ENCODE measurements at places on chromosomes 2 and 18.

DNA sequence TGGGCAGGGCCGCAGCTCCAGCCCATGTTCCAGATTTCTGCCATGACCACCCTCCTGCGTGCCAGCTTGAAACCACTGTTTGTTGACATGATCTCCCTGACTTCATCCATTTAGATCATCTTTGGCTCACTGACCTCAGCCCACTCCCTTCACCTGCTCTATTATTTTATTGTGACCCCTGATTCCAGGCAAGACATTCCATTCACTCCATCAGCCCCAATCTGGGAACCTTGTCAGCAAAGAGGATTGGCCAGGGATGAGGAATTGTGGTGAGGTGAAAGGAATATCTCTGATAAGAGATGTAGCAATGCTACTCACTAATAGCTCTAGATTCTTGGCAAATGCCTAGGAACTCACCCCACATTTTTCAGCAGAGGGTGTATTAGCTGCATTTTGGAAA is 174.2 kb downstream of the TMEM247 start:
- no peak for DNase-seq

- no peak for DNase-seq
Observed at GRCh38 chr2:191109888-191110287, 40.9 kb downstream of the STAT4 start.

DNA sequence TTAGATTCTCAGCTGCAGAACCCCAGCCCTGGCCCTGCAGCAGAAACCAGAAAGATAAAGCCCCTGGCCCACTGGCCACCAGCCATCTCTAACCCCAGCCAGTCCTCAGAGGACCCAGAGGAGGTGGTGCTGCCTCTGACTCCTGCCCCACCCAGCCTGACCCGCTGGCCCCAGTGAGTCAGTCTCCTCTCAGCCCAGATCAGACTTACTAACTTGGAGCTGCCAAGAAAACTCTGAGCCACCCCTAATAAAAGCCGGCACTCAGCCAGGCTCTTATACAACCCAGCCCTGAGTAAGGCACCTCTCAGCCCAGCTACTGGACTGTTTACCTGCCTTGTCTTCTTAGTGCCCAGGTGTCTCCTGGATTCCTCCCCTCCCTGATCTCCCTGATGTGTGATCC is 2.0 kb downstream of the SLC14A2 start:
- DNase-seq: no peak

DNA sequence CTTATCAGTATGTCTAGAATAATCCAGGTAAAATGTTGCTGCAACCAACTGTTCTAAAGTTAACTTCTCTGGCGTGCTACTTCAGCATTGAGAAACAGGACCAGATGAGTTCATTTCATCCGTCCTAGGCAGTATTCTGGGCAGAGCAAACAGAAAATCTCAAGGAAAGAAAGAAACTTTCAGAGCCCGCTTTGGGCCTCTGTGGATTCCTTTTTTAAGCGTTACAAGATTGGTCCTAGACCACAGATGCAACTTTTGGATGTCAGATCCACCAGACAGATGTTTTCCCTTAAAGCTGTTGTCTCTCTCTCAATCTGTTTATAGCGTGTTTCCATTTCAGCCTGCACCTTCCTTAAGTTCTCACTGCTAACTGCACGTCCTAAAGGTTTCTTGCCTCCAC is 75.0 kb downstream of the BCL2 start:
- DNase-seq: no peak

DNA sequence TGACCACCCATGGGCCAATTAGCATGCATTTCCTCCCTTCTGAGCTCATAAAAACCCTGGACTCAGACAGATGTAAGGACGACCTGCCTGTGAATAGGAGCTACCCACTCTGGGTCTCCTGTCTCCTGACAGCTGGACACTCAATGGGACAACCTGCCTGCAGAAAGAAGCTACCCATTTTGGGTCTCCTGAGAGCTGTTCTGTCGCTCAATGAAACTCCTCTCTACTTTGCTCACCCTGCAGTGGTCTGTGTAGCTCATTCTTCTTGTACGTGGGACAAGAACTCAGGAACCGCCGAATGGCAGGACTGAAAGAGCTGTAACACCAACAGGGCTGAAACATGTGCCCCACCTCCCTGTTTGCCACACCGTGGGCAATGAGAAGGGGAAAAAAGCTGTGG is 60.3 kb upstream of the DYNC1I2 start:
- DNase-seq: no peak

- no peak for DNase-seq
Observed at GRCh38 chr2:180077295-180077906, 70.3 kb upstream of the CWC22 start.

GRCh38 chr2:196239622-196240587 is 68.5 kb upstream of the STK17B start:
- DNase-seq: peak; percentile 64

GRCh38 chr2:1745171-1746023 is 1.1 kb upstream of the PXDN start:
- DNase-seq: no peak

DNA sequence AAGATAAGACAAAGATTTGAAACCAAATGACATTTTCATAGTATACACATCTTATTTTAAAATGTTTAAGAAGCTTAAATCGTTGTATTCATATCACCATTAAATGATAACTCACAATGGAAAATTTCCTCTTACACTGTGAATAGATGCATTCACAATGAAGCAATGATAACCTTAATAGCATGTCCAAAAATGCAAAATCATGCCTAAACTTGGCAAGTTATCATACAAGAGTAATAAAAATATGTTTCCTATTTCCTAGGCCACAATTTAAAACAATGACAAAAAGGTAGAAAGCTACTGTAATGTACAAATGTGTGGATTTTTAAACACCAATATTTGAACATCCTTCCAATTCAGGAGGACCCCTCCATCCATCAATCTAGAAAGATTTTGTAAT is 157.4 kb upstream of the GULP1 start:
- no peak for DNase-seq

DNA sequence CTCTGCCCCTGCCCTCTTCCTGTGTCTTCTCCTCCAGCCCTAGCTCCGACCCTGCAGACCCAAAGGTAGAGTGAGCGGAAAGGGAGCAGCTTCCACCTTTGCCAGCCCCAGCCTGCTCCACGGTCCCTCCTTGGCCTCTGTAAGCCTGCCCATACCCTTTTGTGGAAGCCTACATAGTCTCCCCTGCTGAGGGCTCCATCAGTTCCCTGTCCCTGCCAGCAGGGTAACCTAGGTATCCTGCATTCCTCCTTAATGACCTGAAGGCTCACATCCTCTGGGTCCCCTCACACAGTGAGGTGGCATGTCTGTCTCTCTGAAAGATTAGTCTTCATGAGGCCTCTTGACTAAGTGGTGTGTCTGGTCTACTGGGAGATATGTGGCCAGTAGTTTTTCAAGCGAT is 20.5 kb upstream of the ACKR3 start:
- no peak for DNase-seq

- no peak for DNase-seq
Observed at GRCh38 chr2:48315896-48316194, 214.1 kb upstream of the STON1 start.

GRCh38 chr2:223142118-223142517 is 90.1 kb downstream of the KCNE4 start:
- DNase-seq: no peak

- no peak for DNase-seq
Observed at GRCh38 chr18:6370410-6370809, 44.3 kb downstream of the L3MBTL4 start.

GRCh38 chr2:8298783-8299182 is 383.1 kb upstream of the ID2 start:
- no peak for DNase-seq

DNA sequence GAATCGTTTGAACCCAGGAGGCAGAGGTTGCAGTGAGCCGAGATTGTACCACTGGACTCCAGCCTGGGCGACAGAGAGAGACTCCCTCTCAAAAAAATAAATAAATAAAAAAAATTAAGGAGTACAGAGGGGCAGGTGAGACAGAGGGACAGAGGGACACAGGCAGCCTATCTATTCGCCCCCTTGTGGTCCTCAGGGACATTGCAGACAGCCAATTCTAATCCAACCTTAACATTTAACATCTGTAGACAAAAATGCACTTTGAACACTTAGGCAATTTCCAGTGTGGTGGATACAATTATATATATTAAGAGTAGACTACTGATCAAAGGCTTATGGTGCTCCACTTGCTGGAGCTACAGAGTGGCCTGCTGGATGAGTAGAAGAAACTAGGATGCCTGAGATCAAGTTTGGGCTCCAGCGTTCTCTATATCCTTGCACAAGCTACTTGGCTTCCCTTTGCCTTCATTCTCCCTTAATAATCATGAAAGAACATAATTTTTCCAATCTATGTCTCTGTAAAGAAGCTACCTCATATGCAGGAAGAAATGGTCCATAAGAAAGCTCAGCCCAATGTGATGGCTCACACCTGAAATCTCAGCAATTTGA is 8.2 kb upstream of the SMARCAL1 start:
- DNase-seq: peak; percentile 11

GRCh38 chr18:45100321-45101105 is 419.8 kb downstream of the SETBP1 start:
- no peak for DNase-seq

GRCh38 chr2:30115141-30115980 is 31.4 kb upstream of the YPEL5 start:
- peak; percentile 24 for DNase-seq

DNA sequence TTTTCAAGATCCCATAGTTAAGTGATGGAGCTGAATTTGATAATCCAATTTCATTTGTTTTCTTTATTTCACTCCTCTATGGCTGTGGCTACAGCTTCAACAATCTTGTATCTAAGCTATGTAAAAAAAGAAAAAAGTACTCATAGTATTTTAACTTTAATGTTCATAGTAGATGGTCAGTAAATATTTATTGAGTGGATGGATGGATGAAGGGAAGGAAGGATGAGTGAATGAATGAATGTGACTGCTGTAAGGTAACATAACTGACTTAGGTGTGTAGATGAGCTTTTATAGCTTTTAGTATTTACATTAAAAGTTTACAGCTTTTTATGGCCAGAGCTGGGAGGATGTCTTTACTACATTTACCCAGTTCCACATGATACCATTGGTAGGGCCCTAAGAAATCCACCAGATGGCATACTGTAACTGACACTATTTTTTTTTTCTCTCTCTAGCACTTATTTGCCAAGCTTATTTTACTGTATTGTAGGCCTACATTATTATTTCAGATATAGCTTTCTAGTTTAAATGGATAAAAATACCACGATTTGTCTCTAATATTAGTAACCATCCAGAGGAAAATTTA is 13.4 kb upstream of the HRH4 start:
- no peak for DNase-seq

DNA sequence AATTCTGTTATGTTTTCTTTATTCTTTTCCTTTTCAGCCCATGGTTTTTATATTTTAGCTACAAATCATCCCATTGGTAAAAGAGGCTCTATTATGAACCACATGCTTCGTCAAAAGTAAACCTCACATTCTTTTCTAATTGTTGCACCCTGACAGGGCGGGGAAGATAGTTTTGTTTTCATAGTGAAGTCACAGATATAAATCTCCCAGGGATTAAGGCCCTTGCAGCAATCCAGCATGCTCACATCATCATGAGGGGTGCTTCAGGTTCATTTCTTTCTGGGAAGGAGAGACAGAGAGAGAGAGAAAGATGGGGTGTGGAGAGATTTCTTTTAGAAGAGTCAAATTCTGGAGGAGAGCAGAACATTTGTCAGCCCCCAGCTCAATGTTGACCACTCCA is 124.5 kb upstream of the CDC42EP3 start:
- DNase-seq: no peak

GRCh38 chr2:203783496-203784203 is 77.2 kb downstream of the CD28 start:
- no peak for DNase-seq

DNA sequence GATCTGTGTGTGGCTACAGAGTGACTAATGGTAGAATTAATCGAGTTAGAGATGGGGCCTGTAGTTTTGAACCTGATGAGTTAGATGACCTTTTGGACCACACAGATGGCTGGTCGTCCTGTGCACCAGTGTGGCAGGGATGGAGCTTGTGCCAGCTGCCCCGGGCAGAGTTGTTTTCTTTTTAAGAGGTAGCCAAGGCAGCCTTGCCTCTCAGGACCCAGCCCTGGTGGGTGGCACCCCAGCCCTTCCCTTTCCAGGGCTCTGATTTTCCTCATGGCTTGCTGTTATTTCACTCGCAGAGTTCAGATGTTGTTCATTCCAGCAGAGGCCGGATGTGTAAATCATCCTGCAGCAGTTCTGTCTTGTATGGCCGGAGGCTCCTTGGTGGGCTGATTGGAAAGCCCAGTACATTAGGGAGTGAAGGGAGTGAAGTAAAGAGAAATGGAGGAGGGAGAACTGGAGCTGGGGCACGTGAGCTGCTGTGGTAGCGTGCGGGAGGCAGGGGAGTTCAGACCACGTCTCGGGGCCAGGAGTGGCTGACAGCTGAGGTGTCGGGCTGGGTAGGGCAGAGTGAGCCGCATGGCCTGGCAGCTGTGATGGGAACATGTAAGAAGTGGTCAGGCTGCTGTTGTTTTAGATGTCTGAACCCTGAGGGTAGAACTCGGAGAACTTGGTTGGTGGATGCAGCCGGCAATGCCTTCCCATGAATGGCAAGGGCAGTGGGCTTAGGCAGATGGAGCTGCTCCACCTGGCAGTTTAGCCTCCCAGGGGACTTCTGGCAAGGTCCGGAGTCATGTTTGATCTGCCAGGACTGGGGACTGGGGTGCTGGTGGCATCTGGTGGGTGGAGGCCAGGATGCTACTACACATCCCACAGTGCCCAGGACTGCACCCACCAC is 28.8 kb downstream of the ASAP2 start:
- no peak for DNase-seq
